ENCODE measurements at places on chromosomes 11 and 22.

DNA sequence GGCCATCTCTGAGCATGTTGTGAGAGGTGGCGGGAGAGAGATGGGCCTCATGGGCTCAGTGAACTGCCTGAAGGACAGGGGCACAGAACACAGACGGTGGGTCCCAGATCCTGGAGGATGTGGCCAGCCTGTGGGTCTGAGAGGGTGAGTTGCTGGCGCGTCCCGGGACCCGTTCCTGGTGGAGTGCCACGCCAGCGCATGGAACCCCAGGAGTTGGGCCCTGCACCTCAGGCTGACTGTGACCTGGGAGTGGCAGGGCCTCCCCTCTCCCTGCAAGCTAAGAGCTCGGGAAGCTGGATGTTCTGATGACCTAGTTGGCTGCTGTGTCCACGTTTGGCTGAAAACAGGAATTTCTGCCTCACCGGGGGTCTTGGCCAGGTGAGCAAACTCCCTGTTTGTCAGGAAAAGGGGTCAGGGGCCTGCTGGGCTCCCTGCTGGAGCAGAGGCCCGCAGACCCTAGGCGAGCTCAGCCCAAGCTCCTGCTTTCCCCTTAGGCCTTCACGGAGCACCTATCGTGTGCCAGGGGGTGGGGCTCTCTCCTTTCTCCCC is 15.0 kb downstream of the LRRC32 start:
- no peaks in the 10 kb centered on the region for H3K4me1 ChIP-seq
- DNase-seq = no peak
- H3K27ac ChIP-seq = no peak overlapping the region
- no peaks in the 10 kb centered on the region for H3K27me3 ChIP-seq
- no peaks in the 10 kb centered on the region for H3K36me3 ChIP-seq

DNA sequence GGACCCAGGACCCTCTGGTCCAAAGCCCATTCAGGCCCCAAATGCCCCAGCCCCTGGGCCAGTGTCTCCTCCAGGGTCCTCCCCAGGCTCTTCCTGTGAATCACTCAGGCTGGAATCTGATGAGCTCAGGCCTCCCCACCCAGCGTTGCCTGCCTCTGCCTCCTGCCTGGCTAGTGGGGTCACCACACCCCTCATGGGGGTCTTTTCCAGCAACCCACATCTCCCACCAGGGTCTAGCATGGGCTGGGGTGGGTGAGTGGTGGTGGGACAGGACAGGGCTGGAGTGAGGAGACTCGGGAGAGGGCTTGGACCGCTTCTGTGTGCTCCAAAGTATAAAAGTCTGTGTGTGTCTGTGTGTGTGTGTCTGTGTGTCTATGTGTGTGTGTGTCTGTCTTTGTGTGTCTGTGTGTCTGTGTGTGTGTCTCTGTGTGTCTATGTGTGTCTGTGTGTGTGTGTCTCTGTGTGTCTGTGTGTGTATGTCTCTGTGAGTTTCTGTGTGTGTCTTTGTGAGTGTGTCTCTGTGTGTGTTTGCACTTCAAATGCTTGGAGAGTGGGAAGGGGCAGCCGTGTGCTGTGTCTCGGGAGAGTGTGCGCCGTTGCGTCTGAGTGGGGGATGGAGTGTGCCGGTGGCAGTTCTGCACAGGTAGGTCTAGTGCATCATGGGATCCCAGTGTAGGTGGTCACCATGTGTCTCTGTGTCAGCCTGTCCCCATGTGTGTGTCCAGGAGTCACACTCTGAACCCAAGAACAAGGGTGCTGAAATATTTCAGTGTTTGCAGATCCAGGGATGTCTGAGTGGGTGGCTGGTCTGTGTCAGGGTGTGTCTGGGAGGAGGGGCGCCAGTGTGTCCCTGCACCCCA is 8.8 kb downstream of the RIN1 start:
- DNase-seq = no peak
- no peaks in the 10 kb centered on the region for H3K27me3 ChIP-seq
- no peak overlapping the region for H3K27ac ChIP-seq
- no peaks in the 10 kb centered on the region for H3K36me3 ChIP-seq
- H3K4me1 ChIP-seq = peaks cover 40% of the 10 kb centered on the region

DNA sequence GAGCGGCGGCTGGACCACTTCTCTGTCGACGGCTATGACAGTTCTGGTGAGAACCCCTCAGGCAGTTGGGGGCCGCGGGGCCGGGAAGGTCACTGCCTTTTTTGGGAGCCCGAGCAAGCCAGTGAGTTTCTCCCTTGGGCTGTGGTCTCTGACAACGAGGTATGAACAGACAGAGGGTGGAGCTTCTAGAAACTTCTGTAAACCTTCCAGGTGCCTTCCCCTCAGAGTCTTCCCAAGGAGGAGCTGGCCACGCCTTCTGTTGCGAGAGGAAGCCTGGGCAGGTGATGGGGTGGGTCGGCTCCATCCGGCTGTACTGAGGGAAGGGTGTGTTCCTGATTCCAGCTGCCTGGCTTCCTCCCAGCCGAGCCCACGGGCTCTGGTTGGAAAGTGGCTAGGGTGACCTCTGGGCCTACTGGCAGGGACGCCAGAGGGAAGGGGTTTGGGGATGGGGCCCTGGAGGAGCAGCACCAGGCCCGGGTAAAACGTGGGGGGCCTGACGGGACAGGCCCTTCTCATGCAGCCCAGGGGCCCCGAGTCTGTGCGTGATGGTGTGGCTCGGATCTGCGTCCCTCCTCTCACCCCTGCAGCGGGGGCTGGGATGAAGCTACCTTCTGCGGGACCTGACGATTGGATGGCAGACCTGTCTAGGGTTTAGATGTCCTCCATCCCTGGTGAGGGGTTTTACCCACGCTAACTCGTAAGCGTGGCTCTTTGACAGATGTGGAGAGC is 110.8 kb downstream of the KCNQ1OT1 start:
- DNase-seq = no peak
- no peaks in the 10 kb centered on the region for H3K4me1 ChIP-seq
- no peaks in the 10 kb centered on the region for H3K36me3 ChIP-seq
- H3K4me3 ChIP-seq = no peak overlapping the region
- H3K27ac ChIP-seq = no peak overlapping the region
- H3K27me3 ChIP-seq = no peaks in the 10 kb centered on the region

DNA sequence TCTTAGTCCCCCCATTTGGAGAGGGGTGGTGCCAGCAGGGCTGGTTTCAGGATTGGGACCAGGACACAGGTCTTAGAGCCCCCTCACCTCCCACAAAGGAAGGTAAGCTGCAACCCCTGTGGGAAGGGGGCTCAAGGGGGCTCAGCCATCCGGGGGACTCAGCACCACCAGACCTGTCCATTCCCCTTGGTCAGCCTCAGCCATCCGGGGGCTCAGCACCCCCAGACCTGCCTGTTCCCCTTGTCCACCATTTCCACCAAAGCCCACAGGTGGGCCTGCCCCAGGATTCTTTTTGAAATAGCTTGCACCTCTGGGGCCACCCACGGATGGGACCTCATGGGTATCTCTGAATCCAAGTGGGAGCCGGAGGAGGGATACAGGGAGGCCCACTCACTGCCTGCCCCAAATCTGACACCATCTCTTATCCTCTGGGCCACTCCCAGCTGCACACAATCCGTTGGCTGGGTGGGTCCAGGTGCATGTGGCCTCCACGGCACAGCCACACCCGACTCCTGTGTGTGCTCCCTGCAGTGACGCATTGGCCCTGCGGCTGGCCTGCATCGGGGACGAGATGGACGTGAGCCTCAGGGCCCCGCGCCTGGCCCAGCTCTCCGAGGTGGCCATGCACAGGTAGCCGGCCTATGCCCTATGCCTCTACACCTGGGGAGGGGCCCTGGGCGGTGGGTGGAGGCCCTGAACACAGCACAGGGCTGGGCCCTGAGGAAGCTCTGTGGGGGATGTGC is 15.9 kb downstream of the MCAT start:
- H3K4me3 ChIP-seq = no peak overlapping the region
- H3K27me3 ChIP-seq = no peaks in the 10 kb centered on the region
- no peaks in the 10 kb centered on the region for H3K36me3 ChIP-seq
- DNase-seq = no peak
- H3K27ac ChIP-seq = no peak overlapping the region

DNA sequence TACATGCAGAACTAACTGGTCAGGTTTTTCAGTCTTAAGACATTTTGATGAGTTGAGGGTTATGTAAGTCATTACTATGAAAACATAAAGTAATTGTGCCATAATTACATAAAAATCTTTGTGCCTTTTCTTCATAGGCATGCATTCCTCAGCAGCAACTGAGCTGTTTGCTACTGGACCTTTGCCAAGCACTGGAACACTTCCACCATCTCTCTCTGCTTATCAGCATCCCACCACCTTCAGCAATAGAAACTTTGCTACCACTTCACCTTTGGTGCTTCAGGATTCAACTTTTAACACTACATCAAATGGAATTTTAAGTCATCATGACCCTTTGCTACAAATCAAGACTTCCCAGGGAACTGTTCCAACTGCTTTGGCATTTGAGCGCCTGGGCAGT is 39.0 kb downstream of the QSER1 start:
- H3K36me3 ChIP-seq = peaks cover 17% of the 10 kb centered on the region
- H3K4me3 ChIP-seq = no peak overlapping the region
- no peak overlapping the region for H3K27ac ChIP-seq
- no peak for DNase-seq
- H3K27me3 ChIP-seq = no peaks in the 10 kb centered on the region

- H3K27ac ChIP-seq = no peak overlapping the region
- H3K4me1 ChIP-seq = no peaks in the 10 kb centered on the region
- no peak for DNase-seq
- no peak overlapping the region for H3K4me3 ChIP-seq
- no peaks in the 10 kb centered on the region for H3K36me3 ChIP-seq
- no peaks in the 10 kb centered on the region for H3K27me3 ChIP-seq
Measured at GRCh38 chr11:36718451-36718850, 120.4 kb upstream of the RAG2 start.

DNA sequence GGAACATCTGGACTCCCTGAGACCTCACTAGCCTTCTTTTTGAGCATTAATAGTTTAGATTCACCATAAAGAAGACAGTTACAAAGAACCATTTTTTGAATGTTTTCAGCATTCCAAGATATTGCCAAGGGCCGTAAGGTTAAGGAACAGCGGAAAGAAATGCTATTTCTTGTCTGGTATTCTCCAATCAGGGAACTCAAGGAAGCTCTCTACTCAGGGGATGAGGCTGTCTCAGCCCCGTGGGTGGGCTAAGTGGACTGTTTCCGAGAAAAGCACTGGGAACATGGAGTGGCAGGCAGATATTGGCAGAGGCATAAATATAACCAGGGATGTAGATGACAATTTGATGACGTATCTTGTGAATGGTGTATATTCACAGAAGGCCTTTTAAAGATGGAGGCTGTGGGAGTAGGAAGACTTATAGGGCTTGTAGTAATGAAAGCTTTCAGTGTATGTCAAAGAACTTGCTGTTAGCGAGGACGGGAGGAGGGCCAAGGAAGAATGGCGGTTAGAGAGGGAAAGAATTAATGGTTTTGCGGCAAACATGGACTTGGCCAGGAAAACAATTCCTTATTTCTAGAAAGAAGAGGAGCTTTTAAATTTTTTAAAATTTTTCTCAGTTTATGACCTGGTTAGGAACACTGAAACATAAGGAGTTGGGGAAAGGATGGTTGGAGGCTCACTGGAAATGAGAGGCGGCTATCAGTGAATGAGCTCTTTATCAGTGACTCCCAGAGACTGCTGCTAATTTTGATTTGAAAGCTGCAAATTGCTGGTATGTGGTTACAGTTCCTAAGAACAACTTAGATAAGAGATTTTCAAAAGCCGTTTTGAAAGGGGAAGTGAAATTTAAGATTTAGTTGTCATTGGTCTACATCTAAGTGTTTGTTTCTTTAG is 64.6 kb downstream of the ST3GAL4 start:
- no peaks in the 10 kb centered on the region for H3K36me3 ChIP-seq
- H3K4me3 ChIP-seq = no peak overlapping the region
- H3K4me1 ChIP-seq = peaks cover 7% of the 10 kb centered on the region
- no peak for DNase-seq
- H3K27me3 ChIP-seq = no peaks in the 10 kb centered on the region
- no peak overlapping the region for H3K27ac ChIP-seq

- H3K27ac ChIP-seq = peak overlapping the region; percentile 96
- H3K4me3 ChIP-seq = peak overlapping the region; percentile 96
- peak; percentile 58 for DNase-seq
- H3K36me3 ChIP-seq = no peaks in the 10 kb centered on the region
Measured at GRCh38 chr22:41447435-41448188, 1.0 kb upstream of the TOB2 start.

DNA sequence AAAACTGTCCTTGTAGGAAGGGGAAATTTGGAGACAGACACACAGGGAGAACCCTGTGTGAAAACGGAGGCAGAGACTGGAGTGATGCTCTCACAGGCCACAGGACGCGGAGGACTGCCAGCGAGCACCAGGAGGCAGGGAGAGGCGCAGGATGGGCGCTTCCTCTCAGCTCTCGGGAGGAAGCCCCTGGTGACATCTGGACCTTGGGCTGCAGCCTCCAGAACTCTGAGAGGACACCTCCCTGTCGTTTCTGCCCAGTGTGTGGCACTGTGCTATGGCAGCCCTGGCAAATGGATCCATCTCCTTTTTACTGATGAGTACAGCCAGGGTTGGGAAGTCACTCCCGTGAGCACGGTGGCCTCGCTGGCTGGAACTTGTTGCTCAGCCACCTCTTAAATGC is 73.9 kb downstream of the LRRC32 start:
- no peak overlapping the region for H3K27ac ChIP-seq
- H3K27me3 ChIP-seq = no peaks in the 10 kb centered on the region
- no peak for DNase-seq
- H3K4me1 ChIP-seq = no peaks in the 10 kb centered on the region

DNA sequence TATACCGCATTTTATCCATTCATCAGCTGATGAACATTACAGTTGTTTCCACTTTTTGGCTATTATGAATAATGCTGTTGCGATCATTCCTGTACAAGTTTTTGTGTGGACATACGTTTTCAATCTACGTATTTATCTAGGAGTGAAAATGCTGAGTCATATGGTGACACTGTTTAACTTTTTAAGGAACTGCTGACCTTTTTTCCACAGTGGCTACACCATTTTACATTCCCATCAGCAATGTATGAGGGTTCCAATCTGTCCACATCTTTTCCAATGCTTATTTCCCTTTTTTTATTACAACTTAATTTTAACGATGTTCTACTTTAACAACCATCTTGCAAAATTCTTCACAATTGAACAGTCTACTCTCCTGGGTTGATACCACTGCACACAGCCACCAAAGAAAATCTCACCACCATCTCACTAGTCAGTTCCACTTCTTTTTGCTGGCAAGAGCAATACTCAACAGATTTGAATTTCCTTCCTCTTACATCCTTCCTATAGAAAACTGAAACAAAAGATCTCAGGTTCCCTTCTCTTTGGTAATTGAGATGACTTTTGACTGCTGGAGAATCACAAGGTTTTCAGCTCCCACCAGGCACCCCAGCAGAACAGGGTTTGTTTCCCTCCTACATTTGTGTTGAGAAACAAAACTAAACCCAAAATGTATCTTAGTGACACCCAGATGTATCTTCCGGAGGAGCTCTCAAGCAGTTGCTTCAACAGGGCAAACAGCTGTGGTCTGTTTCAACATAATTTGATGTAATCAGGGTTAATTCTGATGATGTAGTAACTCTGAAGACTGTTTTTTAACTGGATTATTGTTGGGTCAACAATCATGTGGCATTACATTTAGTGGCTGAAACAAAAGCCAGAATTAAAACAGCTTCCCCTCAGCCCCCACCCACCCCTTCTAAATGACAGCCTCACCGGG is 7.0 kb upstream of the GAB2 start:
- no peaks in the 10 kb centered on the region for H3K36me3 ChIP-seq
- H3K27me3 ChIP-seq = no peaks in the 10 kb centered on the region
- no peaks in the 10 kb centered on the region for H3K4me1 ChIP-seq
- no peak for DNase-seq
- H3K27ac ChIP-seq = no peak overlapping the region

- H3K4me1 ChIP-seq = peaks cover 18% of the 10 kb centered on the region
- DNase-seq = no peak
- H3K4me3 ChIP-seq = no peak overlapping the region
- H3K36me3 ChIP-seq = no peaks in the 10 kb centered on the region
Measured at GRCh38 chr22:36852056-36852973, 8.5 kb upstream of the NCF4 start.
